Foreskin fibroblast (primary cell): ENCODE measurements at places on chromosomes 7 and 10.
A peak's percentile ranks its signal among the peaks of the same experiment; 100 is the strongest.

GRCh38 chr10:69123306-69123746 lies 652 bp upstream of the VPS26A start:
- DNase-seq: peak; percentile 57

- no peak for DNase-seq
Measured at GRCh38 chr10:81957976-81958375, 83.0 kb downstream of the NRG3 start.

GRCh38 chr7:128939075-128939860 lies 1.5 kb downstream of the IRF5 start:
- DNase-seq: no peak

GRCh38 chr10:127368929-127369328 lies 172.5 kb upstream of the INSYN2A start:
- DNase-seq: no peak

GRCh38 chr7:96305915-96306314 lies 16.0 kb downstream of the SLC25A13 start:
- no peak for DNase-seq

- peak; percentile 98 for DNase-seq
Measured at GRCh38 chr7:80883154-80884025, 35.5 kb downstream of the SEMA3C start.
